ENCODE measurements at places on chromosomes 16 and 17.

GRCh38 chr16:65716737-65717700, 595.2 kb upstream of the CDH11 start:
- no peak for DNase-seq

- no peak for DNase-seq
These were observed 5.2 kb upstream of the KCNH6 start for GRCh38 chr17:63517825-63518534.

DNA sequence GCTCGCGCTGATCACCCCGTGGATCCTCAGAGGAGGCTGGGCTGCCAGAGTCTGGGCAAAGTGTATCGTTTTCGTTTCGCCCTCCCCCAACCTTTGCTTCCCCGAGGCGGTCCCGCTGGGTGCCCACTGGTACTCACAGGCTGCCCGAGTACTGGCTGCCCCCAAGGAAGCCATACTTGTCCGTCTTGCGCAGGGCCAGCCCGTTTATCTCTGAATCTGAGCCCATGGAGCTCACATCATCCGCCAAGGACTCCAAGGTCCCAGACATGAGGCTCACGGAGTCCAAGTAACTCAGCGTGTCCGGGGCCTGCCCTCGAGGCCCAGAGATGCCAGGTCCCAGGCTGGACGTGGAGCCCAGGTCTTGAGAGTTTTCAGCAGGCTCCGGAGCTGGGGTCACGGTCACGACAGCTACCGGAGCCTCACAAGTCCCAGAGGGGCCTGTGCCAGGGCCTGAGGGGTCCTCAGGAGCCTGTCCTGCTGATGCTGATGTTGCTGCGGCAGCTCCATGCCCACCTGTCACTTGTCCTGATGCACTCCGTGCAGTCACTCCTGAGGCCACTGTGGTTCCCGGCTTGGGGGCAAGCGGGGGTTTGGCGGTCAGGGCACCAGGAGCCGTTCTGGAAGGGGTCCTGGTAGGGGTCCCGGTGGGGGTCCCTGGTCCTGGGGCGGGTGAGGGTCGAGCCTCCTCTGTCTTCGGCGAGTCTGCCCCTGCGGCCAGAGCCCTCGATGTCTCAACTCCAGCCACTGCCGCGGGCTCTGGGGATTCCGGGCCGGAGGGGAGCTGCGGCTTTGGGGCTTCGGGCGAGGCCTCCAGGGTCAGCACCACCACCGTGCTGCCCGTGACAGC, 980 bp downstream of the TBC1D10B start:
- DNase-seq = no peak

GRCh38 chr17:37493249-37494027, 3.7 kb downstream of the DUSP14 start:
- no peak for DNase-seq

DNA sequence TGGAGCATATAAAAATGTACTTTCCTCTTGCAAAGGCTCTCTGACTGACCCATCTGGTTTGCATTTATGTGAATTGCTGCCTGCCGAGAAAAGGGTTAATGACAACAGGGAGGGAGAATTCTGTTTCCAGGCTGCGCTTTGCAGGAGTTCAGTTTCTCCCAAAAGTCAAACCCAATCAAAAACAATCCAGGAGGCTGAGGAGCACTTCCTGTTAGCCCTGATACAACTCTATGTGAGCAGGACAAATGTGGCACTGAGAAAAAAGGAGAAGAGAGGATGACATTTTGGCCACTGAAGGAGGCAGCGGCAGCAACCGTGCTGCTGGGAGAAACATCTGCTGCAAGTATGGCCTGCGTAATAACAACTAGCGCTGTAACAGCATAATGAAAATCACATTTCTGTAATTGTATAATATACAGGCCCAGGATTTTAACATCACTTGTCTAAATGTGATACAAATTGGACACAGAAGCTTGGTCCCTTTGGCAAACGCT, 26.8 kb upstream of the ELAC2 start:
- DNase-seq = peak; percentile 71

DNA sequence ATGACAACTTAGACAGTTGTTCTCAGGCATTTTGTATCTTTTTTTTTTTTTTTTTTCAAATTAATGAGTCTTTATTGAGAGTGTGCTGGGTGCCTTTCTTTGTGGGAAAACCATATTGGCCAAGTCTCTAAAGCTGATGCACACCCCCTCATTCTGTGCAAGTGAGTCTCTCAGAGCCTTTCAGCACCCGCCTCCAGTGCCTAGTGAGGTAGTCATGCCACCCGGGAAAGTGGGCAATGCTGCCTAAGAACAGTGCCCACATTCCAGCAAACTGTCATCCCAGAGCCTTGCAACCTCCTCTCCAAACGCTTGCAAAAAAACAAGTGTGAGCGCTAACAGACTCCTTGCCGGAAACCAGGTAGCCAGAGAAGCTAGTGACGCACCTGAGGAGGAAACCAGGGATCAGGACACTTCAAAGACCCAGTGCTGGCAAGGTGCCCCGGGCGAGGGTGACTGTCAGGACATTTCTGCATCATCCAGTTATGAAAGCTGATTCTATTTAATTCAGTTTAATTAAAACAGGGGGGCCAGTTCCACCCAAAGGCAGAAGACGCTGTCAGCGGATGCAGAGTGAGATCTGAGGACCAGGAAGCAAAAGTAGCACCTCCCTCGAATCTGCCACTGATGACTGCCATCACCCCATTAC, 34.9 kb downstream of the SMARCE1 start:
- DNase-seq = no peak

DNA sequence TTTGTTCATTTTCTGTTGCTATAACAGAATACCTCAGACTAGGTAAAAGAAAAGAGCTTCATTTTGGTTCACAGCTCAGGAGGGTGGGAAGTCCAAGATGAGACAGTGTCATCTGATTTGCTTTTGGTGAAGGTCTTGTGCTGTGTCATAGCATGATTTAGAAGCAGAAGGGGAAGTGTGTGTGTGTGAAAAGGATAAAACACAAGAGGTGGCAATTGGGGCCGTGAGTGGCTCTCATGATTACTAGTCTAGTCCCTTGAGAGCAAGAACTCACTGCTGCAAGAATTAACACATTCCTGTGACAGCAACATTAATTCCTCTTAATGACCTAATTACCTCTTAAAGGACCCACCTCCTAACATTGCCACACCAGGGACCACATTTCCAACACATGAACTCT, 8.3 kb downstream of the SLC35G3 start:
- no peak for DNase-seq

DNA sequence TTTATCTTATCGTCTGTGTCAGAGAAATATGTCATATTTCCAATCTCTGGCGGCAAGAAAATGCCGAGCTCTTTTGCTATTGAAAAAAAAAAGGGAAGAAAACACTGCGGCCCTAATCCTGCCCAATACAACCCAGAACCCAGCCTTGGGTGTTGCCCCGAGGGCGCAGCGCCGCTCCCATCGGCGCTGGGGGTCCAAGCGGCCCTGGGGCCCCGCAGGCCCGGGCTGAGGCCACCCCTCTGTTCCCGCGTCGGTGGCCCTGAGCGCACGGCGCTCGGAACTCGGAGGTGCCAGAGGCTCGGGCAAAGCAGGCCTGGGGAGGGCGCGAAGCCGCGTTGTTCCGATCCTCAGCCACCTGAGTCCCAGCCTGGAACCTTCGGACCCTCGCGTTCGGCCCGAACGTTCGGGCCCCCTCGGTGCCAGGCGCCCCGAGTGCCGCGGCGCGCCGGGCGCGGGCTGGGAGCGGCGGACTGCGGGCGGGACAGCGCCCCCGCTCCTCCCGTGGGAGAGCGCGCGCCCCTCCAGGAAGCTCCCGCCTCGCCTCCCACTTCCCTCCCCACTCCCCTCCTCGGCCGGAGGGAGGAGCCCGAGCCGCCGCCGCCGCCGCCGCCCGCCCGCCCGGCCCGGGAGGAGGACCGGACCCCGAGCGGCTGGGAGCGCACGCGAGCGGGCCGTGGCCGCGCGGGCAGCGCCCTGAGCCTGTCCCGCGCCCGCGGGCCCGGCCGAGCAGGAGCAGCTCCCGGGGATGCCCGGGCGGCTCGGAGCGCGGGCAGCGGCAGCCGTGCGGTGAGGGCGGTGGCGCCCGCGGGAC, at the start of gene CPNE2:
Gene CPNE2 (plus strand): TSS at position 609 of the 811 bp plus-strand sequence. CDS start 18,160 bp downstream, outside the sequence.
- peak; percentile 79 for DNase-seq

DNA sequence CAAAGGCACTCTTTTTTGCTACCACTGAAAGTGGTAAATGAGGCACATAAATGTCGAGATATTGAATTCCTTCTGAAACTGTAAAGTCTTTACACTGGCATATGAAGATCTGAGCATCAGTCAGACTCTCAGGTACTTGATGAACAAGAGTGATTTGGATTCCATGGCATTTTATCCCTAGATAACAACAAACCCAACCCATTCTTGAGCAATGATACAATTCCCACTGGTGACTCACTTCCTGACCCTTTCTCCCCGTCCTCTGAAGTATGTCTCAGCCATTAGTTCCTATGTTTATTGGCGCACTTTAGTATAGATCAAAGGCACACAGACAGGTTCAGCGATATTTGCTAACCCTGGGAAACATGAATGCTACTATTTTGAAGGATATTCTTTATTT, 147.0 kb upstream of the RBFOX1 start:
- no peak for DNase-seq

- no peak for DNase-seq
These were observed 3.7 kb downstream of the PIGS start for GRCh38 chr17:28567604-28568003.

DNA sequence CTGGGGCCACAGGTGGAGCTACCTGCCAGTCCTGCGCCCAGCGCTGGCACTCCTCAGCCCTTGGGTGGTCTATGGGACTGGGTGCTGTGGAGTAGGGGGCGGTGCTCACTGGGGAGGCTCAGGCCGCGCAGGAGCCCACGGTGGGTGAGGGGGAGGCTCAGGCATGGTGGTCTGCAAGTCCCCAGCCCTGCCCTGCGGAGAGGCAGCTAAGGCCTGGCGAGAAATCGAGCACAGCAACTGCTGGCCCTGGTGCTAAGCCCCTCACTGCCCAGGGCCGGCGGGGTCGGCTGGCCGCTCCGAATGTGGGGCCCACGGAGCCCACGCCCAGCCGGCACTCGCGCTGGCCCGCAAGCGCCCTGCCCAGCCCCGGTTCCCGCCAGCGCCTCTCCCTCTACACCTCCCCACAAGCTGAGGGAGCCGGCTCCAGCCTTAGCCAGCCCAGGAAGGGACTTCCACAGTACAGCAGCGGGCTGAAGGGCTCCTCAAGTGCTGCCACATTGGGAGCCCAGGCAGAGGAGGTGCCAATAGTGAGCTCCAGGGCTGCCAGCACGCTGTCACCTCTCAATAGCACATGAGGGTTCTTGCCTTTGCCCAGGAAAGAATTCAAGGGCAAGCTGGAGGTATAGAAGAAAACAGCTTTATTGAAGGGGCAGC, 11.0 kb upstream of the EEF2KMT start:
- DNase-seq = no peak

- DNase-seq = no peak
These were observed 5.1 kb downstream of the MVP start for GRCh38 chr16:29825145-29826044.

DNA sequence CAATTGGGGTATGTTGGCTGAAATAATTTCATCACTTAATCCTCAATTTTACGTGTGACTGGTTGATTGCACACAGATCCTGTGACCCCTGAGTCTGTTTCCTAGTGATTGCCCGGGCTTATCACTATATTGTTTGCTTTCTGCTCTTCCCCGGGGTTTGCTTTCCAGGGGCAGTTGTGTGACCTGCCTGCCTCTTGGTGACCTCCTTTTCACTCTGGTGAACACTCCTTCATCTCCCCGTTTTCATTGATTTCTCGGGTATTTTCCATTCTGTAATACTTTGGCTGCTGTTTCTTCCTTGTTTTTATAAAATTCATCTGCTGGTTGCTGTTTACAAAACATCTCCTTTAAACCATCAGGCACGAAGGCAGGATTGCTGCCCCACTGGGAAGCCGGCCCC, 36.0 kb downstream of the NTN1 start:
- DNase-seq = no peak

All from left forelimb (tissue), 1 donor.